ENCODE measurements at places on chromosomes 11 and 22.

DNA sequence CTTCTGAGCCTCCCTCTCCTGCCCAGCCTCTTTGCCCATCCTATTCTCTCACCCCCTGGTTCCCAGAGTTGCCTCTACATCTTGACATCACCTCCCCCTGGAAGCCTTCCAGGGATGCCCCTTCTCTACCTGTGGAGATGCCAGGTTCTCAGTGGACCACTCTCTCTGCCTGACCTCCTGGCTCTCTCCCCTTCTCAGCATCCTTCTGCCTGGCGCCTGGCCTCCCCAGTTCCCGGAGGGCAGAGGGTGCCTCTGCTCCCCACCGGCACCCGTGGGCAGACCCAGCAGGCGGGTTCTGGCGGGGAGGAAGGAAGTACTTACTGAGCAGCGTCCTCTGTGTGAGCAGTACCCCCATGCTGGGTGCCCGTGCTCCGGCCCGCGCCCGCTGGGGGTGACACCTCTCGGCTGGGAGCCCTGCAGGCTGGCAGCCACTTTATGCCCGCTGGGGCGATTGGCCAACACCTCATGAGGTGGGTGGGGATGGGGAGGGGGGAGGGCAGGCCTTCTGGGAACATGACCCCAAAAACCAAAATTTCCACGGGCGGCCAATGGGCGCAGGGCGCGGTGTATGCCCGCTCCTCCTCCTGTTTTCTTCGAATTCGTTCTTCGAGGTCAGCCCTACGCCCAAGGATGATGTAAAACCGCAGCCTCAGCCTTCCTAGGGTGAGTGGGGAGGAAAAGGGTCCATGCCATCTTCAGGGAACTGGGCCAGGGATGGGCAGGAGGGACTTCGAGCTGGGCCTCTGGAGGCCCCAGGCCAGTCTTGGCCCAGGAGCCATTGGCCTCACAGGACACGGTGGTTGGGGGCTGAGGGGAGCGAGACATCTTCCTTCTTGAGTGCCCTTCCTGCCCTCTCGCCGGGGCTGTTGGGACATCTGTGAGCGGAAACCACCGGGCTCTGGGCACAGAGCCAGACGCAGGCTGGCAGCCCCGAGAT, at the start of gene OSM:
Gene OSM (minus strand): TSS at position 407 of the 937 bp plus-strand sequence. CDS start 52 bp downstream, at position 355.
- DNase-seq = no peak

DNA sequence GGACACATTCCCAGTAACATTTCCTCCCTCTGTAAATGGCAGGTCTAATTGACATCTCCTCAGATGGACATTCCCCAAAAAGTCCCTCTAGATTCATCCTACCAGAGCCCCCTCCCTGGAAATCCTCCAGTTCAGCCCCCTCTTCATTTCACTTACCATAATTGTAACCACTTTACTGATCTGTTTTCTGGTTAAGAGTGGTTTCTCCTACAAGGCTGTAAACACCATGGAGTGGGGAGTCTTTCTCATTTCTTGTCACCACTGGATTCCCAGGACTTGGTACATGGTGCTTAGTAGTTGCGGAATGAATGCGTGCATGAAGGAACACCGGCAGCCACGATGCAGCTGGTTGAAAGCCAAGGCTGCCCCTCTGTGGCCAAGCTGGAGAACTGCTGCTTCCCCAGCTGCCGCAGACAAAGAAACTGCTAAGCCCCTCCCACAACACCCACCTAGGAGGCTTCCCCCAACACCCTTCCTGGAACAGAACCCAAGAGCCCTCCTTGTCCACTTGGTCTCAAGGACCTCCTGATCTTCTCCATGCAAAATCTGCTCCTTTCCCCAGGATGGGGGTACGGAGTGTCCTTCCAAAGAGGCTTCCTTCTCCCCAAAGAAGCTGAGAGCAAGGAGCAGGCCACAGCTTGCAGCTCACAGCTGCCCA, 18.6 kb upstream of the SCARF2 start:
- DNase-seq = peak; percentile 96

GRCh38 chr11:59218319-59218718, 5.6 kb upstream of the MPEG1 start:
- no peak for DNase-seq

- DNase-seq = no peak
Observed at GRCh38 chr22:41742918-41743317, 43.6 kb downstream of the MEI1 start.

DNA sequence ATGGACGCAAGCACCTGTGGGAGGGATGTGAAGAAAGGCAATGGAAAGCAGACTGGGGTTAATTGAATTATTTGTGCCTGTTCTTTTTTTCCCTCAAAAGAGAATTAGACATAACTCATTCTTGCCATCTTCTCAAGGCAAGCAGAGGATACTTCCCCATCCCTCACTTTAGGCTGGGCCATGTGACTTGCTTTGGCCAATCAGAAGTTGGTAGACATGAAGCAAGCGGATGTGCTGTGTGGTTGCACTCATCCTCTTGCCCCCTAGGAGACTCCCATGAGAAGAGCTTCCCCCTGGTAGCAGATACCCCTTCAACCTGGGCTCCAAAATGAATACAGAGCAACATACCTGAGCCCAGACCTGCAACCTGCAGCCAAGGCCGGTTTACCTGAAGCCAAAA, 124.4 kb upstream of the ZC3H12C start:
- no peak for DNase-seq

- DNase-seq = peak; percentile 26
Observed at GRCh38 chr22:49413551-49413950, 414.1 kb downstream of the BRD1 start.

DNA sequence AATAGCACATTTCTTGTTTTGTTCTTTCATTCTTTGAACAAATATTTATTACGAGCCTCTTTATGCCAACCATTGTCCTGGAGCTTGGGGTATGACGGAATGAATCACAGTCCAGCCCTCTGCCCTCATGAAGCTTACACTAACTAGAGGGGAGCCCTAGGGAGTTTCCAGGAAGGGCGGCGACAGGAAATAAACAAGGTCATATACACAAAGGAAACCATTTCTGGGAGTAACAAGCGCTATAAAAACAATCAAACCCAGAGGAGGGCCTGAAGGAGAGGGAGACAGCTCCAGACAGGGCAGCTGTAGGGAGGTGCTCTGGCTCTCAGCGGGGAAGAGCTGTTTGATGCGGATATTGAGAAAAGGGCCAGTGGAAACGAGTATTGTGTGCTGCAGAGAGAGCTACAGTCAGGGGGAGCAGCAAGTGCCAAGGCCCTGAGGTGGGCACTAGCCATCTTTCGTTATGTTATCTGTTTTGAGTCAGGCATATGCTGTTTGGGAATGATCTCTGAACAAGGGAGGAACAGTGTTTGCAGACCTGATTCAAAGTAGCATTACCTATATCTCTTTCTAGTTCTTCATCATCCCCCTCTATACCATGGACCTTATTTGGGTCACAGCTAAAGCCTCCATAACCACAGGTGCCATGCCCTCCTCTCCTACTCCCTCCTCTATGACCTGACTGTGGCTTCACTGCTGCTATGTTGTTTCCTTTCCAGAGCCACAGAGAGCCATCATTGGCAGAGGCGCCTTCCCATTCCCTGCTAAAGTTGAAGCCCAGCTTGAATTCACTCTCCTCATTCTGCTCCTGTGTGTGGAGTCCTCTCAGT, 15.3 kb upstream of the ZBTB16 start:
- no peak for DNase-seq

GRCh38 chr11:6062691-6063358, 32.3 kb upstream of the OR56A1 start:
- DNase-seq = no peak

GRCh38 chr22:47786650-47787290, 1024.3 kb downstream of the TBC1D22A start:
- DNase-seq = no peak

GRCh38 chr11:78248191-78248590, 59.5 kb downstream of the USP35 start:
- DNase-seq = no peak

DNA sequence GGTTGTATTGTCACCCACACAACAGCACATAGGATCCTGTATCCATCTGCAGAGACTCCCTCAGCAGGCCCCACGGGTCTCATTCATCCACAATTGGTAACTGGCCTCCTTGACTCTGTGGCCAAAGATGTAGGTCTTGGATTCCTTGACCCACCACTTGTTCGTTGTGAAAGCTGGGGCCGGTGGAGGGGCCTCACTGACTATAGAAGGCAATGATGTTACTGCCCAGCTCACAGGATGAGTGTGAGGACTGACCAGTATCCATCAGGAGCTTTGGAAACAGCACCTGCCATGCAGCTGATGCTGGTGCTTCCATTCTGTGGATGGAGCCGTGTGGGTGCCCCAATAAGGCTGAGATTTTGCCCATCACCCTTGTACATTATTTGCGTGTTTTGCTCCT, 615.7 kb downstream of the BRD1 start:
- DNase-seq = no peak

Measured in eye (tissue), 1 donor.